Adipocyte (in vitro differentiated cells): ENCODE measurements at places on chromosomes 6 and 20.

- no peak for DNase-seq
Observed at GRCh38 chr20:57663681-57664451, 43.6 kb upstream of the ZBP1 start.

GRCh38 chr6:17178326-17178725, 76.5 kb downstream of the STMND1 start:
- no peak for DNase-seq

- no peak for DNase-seq
Observed at GRCh38 chr6:169648617-169649016, 53.2 kb downstream of the WDR27 start.

DNA sequence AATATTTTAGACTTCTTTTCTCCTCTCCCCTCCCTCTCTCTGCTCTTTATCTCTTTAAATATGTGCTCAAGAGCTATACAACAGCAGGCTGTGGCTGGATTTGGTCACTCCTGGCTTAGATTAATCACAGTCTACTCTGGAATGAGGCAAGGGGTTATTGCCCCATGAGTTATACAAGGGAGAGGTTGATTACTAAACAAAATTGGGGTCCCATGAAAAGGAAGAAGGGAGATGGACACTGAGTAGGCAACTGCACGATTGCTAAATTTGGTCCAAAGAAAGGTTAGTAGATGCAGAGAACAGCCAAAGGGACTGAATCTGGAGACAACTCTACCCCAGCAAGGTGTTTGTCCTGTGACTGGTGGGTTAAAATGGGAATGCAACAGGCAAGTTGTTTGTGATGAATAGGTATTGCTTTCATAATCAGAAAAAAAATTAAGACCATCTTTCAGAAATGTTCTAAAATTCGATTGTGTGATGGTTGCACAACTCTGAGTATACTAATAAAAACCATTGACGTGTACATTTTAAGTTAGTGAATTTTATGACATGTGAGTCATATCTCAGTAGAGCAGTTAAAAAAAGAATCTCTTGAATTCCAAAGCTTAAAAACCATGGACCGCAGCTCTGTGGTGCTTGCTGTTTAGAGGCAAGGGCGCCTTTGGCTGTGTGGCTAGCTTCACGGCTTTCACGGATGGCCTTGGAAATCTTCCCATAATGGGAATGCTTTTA, 57.1 kb downstream of the KIZ start:
- DNase-seq = peak; percentile 87

GRCh38 chr6:164929408-164929977, 379.9 kb downstream of the C6orf118 start:
- no peak for DNase-seq

DNA sequence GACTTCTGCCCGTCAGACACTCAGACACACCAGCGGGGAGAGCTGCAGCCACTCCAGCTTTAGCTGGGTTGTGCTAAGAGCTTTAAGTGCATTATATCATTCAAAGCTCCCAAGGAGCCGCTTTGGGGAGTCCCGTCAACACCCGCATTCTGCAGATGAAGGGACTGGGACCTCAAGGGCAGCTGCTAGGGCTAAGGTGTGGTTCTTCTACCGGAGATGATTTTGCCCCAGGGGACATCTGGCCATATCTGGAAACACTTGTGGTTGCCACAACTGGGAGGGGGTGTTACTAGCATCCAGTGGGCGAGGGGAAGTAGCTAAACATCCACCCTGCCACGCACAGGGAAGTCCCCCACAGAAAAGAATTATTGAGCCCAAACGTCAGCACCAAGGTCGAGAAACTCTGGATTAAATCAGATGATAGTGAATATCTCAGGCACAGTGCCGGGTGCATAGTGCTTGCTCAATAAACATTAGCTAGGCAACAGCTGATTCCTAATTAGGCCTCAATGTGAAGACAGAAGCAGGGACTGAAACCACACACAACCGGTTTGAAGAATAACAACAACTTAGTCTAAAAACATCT, 29.6 kb downstream of the PMEPA1 start:
- DNase-seq = no peak

- DNase-seq = no peak
Observed at GRCh38 chr20:62427172-62428001, at the start of gene RBBP8NL. Gene RBBP8NL, minus strand, starts transcription at chr20:62427539. Its CDS starts 7,892 bp downstream, at chr20:62419647.
